Activated CD4-positive, alpha-beta memory T cell treated with anti-CD3 and anti-CD28 coated beads for 36 hours (primary cell): ENCODE measurements at places on chromosomes 13 and 19.

GRCh38 chr19:35945121-35945790 lies 9.1 kb downstream of the LRFN3 start:
- DNase-seq, result no peak

DNA sequence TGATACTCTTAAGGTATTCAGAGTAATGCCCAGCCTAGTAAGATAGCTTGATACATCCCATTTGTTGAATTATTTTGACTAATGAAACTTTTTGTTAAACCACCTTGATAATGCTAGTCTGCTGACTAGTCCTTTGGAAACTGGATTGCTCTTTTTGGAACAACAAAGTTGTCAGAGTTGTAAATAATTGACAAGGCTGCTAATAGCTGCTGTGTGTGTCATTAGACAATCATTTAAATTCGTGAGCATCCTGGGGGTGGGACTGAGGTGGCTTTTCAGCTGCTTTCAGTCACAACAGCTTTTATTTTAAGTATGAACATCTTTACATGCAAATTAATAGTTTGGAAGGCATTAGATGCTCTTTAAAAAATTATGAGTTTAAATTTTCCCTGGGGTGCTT lies 153.5 kb downstream of the HS6ST3 start:
- no peak for DNase-seq

DNA sequence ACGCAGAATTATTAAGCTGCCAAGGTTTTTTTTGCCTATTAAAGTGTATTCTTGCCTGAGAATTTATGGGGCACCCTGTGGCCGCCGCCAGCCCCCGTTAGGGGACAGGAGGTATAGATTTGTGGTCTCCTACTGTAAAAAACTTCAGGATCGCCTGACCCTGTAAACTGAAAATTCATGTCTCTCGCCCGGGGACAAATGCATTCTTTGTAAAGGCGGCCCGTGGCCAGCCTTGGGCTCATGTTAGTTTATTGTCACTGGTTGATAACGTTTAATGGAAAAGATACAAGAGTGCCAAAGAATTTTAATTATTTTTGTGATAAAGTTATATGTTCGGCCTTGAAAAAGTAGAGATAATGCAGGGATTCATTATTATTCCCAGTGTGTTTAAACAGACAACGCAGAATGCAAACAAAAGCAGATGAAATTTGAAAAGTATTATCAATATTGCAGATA lies 141.7 kb downstream of the URI1 start:
- no peak for DNase-seq

- DNase-seq, result no peak
Measured at GRCh38 chr13:99948907-99949678, 22.5 kb downstream of the ZIC5 start.

GRCh38 chr13:44573071-44573470 lies 3.1 kb downstream of the TSC22D1 start:
- DNase-seq, result no peak

DNA sequence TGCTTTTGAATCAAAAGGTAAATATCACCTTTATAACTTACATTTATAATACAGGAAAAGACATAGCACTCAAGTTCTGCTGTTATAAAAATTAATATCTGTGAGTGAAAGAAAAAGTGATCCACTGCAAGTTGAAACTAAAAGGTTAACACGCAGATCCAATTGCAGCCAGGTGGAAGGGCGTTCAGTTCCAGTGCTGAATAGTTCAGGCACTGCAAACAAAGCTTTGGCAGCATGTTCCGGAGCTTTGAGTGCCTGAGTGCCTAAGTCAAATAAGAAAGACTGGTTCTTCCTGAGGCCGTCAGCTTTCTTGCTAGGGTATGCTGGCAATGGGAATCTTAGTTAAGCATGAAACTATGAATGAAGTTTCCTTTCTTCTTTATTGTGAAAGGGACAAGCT lies 200.3 kb downstream of the LMO7 start:
- DNase-seq, result no peak

DNA sequence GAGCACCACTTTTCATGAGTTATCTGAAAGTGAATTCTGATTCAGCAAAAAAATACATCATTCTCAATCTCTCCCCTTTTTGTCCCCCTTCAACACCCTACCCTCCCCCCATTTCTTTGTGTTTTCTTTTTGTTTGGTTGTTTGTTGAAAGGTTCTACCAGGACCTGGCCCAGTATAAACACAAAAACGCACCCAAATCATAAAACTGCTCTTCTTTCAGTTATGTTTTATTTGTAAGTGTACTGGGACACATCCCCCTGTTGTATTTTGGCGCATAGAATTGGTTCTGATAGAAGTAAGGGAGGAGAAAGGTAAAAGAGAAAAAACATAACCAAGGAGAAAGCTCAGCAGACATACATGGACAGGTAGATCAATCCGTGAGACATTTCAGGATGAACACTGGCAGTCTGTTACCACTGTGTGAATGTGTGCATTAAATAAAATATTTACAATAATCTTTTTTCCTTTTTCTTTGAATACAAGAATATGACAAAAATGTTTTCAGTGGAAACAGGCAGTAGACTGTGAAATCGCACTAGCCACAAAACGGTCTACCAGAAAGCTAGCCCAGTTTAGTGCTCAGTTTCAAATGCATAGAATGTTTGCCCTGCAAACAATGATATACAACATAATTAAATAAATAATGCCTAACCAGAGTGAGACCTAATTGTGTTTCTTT lies 4.2 kb downstream of the POU4F1 start:
- DNase-seq, result no peak

DNA sequence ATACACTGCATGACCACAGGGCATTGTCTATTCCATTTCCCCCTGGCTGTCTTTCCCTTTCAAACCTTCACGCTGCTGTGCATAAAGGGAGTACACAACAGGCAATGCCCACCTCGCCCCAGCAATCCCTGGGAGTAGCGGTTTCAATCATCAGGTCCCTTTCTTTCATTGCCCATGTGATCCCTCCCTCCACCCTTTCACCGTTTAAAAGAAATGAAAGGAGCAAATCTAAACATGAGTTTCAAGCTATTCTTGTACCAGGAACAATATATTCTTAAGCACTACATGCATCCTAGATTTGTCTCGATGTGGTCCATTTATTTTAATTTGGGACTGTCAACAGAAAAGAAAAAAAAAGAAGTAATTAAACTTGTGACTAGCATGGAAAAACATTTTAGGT lies 123.4 kb upstream of the ARGLU1 start:
- DNase-seq, result no peak

DNA sequence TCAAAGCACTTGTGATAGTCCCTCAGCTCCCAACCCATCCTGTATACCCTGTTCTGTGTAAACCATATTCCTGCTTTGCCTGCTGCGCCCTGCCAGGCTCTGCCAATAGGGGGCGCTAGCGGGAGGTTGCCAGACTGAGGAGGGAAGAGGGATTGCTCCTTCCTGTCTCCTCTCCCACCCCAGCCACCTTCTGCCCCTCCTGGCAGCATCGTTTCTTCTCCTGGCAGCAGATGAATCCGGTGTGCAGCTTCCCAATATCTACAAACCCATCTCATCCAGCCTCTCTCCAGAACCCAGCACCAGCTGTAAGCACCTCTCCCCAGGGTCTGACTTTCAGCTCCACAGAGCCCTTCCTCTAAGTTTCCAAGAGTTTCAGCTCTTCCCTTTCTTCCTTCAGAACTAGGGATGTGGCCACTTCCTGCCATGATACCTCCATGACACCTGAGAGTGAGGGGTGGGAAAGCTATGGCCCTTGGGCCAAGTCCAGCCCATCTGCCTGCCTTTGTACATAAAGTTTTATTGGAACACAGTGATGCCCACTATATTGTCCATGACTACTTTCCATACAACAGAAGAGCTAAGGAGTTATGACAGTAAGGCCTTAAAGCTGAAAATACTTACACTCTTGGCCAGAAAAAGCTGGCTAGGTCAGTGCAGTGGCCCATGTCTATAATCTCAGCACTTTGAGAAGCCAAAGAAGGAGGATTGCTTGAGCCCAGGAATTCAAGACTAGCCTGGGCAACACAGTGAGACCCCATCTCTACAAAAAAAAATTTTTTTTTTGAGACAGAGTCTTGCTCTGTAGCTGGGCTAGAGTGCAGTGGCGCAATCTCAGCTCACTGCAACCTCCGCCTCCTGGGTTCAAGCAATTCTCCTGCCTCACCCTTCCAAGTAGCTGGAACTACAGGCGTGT lies 34.5 kb upstream of the ATP1A3 start:
- DNase-seq, result peak; percentile 64

DNA sequence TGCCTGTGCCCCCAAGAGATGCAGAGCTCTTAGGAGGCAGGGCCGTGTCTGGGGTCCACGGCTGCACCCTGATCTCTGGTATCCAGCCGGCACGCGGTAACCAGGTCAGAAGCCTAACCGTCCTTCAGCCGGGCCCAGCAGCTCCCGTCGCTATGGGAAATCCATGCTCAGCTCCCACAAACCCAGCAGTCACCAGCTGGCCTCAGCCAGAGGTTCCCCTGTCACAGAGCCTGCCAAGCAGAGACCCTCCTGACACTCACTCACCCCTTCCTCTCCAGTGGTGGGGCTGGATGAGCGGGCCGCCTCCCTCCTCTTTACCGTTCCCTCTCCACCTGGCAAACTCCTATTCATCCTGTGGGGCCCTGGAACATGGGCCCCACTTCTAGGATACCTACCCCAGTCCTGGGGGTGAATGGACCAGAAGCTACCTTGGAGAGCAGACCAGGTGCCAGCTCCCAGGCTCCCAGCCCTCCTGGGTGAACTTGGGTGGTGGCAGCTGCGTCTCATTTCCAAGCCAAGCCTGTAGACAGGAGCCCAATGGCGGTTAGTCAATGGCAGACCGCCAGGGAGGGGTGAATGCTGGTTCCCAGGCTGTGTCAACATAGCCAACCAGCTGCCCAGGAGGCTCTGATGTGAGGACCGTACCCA lies 21.4 kb upstream of the TCF3 start:
- DNase-seq, result no peak

GRCh38 chr13:94359875-94360274 lies 119.6 kb downstream of the DCT start:
- no peak for DNase-seq

GRCh38 chr19:17840019-17840418 lies 7.8 kb downstream of the JAK3 start:
- no peak for DNase-seq

DNA sequence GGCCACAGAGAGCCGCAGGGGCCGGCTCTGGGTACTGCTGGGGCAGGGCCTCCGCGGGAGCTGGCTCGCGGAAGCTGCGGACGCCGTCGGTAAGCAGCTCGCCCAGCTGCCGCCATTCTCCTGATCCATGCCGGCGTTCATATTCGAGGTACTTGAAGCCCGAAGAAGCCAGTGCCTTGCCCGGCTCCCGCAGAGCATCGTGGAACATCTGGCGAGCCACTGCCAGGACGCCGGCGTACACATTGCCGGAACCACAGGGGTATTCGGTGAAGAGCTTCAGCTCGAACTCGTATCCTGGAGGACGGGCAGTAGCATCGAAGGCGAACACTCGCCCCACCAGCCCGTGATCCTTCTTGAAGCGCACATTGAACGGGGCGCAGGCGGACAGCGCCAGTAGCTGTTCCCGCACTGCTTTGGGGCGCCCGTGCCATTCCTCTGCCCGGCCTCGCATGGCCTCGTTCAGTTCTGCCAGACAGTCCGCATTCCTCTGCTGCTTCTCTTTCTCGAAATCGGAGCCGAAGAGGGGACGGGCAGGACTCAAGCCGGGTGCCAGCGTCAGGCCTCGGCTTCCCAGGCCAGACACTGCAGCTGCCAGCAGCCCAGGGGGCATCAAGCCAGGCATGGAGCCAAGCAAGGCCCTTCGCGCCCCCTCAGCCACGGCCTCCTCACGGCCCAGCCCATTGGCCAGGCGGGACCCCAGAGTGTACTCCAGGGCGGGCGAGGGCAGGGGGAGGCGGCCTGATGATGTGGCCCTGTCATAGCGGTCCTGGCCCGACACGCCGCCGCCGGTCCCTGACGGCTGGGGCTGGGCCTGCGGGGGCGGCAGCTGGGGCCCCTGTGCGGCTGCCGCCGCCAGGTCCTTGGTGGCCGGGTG lies 1.0 kb downstream of the IRF2BP1 start:
- DNase-seq, result peak; percentile 44

DNA sequence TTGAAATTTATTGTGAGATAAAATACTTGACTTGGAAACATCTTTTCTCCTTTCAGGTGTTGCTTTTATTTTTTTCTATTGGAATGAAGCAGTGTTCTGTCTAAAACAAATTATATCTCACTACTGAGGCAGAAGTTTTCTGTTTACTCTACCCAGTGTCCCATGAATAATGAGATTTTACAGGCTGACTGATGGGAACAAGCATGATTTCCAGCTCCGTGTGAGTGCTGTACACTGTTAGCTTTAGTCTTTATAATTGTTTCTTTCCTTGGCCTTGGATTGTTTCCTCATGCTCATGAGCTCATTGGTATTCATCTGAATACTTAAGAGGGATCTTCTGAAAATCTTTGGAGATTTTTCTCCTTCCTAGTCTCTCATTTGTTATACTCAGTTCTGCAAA lies 2049.5 kb upstream of the PRR20A start:
- no peak for DNase-seq

- peak; percentile 32 for DNase-seq
Measured at GRCh38 chr13:21075379-21076249, 14.2 kb upstream of the LATS2 start.

- no peak for DNase-seq
Measured at GRCh38 chr13:81682081-81682630, 1341.2 kb upstream of the SPRY2 start.

DNA sequence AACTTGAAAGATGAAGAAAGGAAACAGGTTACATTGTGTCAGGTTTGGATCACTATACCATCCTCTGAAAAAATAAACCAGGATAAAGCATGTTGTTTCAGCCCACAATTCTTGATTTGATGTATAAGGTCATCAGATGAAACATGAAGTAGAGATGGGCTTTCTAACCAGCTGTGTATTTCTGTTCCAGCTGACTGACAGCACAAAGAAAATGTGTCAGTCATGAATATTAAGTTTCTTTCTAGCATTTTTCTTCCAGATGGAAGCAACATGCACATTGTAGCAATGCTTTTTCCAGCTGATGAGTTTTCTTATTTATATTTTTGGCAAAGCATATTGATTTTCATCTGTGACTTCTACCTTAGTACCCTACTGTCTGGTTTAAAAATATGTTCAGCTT lies 199.6 kb downstream of the OXGR1 start:
- no peak for DNase-seq

- DNase-seq, result no peak
Measured at GRCh38 chr19:51783372-51783771, 11.6 kb upstream of the FPR3 start.

- DNase-seq, result no peak
Measured at GRCh38 chr13:112997188-112998130, 28.4 kb downstream of the MCF2L start.

DNA sequence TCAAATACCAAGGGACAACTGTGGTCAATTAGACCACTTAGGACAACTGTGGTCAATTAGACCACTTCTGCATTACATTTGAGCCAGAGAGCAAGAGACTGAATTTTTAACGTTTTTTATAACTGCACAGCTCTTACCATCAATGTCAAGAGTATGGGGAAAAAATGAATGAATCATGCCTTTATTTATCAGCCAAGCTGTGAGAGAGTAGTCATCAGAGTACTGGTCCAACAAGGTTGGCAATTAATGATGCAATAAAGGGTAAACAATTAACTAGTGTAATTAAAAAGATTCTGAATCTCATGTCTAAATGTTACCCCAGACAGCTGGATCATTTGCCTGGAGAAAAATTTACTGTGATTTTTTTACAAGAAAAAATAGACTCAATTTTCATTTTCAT lies 381.1 kb downstream of the LIG4 start:
- DNase-seq, result no peak

GRCh38 chr13:113274721-113275120 lies 22.3 kb upstream of the LAMP1 start:
- no peak for DNase-seq
